Stimulated activated CD4-positive, alpha-beta T cell treated with anti-CD3 and anti-CD28 coated beads, TNF-alpha, amount 100 ng/mL, for 48 hours (primary cell): ENCODE measurements at places on chromosomes 16 and 17.
A peak's percentile ranks its signal among the peaks of the same experiment; 100 is the strongest.

DNA sequence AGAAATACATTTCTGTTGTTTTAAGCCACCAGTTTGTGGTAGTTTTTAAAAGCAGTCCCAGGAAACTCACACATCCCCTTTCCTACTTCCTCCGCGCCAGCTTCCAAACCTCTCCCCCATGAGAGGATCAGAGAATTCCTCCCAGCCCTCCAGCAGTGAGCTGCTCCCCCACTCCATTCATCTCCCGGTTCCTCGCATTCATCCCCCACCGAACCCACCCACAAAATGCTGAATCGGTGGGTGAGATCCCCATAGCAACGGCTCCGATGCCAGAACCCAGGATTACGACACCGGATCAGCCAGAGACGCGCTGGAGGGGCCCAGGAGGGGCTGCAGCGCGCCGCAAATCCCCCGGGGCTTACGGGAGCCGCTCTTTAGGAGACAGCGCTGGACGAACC is 251.4 kb upstream of the RPL38 start:
- no peak for DNase-seq

DNA sequence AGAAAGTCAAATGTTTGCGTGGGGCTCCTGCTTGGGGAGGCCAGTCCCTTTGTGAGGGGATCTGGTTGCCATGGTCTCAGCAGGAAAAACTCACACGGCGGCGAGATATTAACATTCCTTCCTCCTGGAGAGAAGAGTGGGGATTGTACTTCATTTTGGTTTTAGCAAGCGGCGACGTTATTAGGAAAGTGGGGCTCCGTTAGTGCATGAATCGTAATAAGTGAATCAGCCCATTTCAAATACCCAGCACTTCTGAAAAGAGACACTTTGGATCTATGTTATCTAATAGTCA is 41.6 kb upstream of the METRNL start:
- no peak for DNase-seq

DNA sequence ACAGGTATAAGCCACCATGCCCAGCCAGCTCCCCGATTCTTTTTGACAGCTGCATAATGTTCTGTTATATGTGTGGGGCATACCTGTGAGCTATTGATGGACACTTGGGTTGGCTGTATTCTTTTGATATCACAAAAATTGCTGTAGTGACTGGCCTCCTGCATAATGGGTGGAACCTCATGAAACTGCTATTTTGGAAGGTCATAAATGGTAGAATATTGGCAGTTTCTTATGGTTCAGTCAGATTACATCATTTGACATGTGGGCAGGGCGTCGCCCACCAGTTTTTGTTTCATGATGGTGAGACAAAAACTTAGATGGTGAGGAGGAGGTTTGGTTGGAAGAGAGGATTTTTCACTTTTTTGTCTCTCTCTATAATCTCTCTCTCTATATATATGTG is 26.7 kb upstream of the POLR3E start:
- DNase-seq: no peak

DNA sequence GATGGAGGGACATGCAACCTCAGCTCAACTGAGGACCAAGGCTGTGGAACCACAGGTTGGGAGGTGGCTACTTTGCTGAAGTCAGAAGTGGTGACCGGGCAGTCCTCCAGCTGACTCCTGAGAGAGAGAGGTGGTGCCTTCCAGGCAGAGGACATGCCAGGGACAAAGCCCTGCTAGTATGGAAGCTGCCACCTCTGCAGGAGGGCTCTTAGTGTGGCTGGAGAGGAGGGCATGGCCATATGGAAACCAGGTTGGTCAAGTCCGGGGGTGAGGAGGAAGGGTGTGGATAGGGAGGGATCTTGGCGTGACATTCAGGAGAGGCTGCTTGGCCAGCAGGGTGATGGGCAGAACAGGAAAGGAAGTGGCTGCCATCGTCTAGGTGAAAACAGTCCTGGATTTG is 5.7 kb downstream of the C16orf86 start:
- DNase-seq: no peak

- DNase-seq: no peak
These were observed 25.0 kb downstream of the RMI2 start for GRCh38 chr16:11370084-11370931.

DNA sequence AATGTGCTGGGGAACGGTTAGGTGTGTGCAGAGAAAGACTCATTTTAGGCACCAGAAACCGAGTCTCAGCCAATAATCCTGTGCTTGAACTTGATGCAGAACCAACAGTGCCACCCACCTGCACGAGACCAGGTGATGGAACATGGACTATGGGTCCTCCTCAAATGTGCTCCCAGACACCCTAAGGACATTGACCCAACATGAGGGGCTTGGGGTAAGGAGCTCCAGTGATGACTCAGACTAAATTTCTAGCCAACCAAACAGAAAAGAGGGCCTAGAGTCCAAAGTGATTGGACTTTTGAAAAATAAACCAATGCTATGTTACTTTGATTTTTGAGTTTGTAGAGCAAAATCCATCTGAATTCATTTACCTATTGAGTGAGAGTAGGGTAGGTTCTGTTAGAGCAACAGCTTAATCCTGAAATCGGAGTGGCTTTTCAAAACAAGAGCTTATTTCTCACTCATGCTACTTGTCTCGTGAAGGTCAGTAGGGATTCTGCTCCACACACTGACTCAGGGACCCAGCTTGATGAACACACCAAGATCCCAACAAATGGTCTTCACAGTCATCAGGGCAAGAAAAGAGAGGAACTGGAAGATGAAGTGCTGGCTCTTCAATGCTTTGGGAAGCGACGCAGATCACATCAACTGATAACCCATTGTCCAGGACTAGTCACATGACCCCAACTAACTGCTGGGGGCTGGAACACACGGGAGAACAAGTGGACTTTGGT is 21.8 kb downstream of the FAM20A start:
- no peak for DNase-seq

GRCh38 chr17:2087597-2088211 is 32.8 kb downstream of the HIC1 start:
- DNase-seq: peak; percentile 48

DNA sequence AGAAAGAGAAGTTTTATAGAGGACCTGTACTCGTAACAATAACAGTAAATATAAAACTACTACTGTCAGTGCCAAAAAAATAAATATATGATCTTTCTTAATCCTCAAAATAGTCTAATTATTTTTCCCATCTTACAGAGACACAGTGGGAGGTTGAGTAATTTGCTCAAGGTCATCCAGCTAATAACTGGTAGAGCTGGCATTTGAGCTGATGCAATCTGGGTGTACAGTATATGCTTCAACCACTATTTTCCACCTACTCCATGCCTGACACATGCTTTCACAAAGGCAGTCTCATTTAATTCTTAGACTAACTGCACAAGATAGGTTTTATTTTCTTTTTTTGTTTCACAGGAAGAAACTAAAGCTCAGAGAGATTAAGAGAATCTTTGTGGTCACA is 33.6 kb downstream of the PIGL start:
- DNase-seq: no peak

DNA sequence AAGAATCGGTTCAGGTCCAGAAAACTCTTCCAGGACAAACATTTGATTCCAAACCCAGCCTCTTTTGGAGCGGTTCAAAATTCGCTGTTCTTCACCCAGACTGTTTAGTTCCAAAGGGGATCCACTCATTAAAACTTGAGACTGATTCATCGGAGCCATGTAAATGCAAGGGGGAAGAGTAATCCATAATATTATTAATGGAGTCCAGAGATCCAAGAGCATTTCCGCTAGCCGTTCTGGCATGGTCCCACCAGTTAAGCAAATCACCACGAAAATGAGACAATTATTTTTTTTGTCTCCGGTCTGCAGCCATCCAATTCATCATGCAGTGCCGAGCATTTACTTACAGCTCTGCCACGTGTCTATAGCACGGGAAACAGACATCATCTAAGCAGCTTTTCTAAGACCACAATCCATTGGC is 15.1 kb downstream of the CDH8 start:
- DNase-seq: no peak

DNA sequence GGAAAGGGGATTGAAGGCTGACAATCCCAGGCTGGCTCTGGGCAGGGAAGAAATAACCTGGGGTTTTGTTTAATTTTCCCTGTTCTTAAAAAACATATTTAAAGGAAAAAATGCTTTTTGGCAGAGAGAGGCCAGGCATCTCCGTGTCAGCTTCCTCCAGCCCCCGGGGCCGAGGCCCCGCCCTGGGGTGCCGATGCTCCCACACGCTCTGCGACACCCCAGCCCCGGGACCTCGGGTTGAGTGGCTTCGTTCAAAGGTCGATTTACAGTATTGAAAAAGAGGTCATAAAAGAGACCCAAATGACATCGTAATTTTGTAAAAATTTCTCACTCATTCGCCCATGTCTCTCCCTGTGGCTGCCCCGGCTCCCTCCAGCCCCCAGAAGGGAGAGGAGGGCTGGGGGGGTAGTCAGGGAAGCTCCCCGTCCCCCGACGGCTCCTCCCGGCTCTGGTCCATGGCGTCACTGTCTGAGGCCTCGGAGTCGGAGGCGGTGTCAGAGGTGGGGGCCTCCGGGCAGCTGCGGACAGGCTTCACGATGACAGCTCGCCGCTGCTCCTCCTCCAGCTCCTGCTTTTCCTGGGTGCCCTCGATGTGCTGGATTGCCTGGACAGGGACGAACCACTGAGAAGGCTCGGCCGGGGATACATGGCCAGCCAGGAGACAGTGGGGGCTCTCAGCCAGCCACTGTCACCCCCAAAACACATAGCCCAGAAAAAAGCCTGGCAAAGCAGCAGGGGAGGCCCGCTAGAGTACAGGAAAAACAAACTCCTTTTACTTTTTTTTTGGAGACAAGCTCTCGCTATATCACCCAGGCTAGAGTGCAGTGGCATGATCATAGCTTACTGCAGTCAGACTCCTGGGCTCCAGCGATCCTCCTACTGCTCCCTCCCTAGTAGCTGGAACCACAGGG is 14.9 kb downstream of the TFAP4 start:
- DNase-seq: no peak

- peak; percentile 57 for DNase-seq
These were observed 5.8 kb upstream of the KIFC3 start for GRCh38 chr16:57807968-57808528.

- no peak for DNase-seq
These were observed 15.8 kb upstream of the GHDC start for GRCh38 chr17:42210046-42210445.

DNA sequence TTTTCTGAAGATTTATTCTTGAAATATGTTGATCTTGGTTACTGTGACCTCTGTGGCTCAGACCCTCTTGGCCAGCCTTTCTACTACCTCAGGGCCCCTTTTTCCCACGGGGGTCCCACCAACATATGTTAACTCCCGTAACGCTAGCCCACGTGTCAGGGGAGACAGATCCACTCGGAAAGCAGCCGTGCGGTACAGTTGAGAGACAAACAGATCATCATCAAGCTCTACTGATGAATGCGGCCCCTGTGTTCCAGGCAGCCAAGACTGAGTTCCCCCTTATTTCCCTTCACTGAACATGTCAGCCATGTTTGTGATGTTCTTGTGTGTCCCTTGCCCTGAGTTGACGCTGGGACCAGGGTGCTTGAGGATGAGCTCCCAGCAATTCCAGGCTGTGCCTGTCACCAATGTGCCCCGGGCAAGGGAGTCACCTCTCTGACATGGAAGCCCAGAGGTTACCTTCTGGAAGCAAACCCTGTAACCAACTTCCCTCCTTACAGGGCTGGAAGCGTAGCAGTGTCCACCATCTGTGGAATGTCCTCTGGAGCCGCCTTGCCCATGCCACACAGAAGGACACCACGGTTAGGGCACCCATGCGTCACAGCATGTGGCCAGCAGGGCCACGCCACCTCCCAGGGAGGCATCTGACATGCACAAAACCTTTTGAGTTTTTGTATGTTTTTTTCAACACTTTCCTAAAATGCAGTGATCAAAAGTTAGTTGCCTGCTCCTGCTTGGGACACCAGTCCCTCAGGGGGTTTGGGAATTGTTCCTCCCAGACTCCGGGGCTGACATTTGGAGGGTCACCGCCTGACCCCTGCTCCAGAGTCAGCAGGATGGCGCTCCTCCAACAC is 193.7 kb upstream of the CHMP6 start:
- no peak for DNase-seq

GRCh38 chr17:73968680-73969079 is 234.8 kb upstream of the RPL38 start:
- no peak for DNase-seq

- no peak for DNase-seq
These were observed 82.8 kb upstream of the ZNF750 start for GRCh38 chr17:82922646-82923045.

- no peak for DNase-seq
These were observed 66.5 kb downstream of the IGF2BP1 start for GRCh38 chr17:49063652-49064051.
